ENCODE measurements at places on chromosomes 5 and 9.

DNA sequence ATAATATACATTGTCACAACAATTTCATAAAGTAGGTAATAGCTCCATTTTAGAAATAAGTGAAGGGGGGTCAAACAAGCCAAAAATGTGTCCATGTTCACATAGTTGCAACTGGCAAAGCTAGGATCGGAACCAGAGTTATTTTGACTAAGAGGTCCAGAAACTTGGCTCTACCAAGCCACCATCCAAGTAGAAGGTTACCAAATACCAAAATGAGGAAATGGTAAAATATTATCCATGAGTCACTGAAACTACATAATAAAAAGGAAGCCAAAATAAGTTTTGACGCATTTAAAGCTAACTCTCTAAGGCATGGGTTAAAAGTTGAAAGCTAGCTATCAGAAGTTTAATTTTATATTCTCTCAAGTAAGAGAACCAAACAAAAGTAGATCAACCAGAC lies 886.9 kb upstream of the DMAC1 start:
- DNase-seq, result no peak

DNA sequence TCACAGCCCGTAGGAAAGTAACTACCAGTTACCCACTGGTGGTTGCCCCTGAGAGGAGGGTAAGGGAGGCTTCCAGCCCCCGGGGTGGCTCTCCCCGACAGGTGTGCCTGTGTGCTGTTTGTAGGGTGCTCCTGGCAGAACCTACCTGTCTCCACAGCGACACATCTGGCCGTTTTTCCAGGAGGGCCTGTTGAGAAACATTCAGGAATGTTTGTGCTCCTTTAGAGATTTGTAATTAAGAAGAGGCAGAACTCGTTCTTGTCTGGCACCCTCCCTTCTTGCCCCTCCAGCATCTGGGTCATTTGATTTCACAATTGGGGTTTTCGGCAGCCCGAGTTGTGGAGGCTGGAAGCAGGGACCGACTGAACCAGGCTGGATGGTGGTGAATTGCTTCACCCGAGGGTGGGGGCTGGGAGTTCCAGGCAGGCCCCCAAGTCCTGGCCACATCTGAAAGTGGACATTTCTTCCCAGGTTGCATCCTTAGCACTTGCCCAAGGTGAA lies 74.2 kb downstream of the WWC1 start:
- DNase-seq, result no peak

- DNase-seq, result peak; percentile 63
Observed at GRCh38 chr9:5846501-5846921, 13.6 kb upstream of the ERMP1 start.

DNA sequence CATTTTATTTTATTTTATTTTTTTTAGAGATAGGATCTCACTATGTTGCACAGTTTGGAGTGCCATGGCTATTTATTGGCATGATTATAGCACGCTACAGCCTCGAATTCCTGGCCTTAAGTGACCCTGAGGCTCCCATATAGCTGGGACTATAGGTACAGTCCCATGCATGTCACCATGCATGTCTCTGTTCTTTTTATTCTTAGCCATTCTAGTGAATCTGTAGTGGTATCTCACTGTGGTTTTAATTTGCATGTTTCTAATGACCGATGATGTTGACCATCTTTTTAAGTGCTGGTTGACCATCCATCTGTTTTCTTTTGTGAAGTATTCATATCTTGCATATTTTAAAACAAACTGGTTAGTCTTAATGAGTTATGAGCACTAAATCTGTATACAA lies 76.1 kb downstream of the SLC44A1 start:
- DNase-seq, result no peak

GRCh38 chr9:35558185-35558584 lies 46.9 kb upstream of the TESK1 start:
- no peak for DNase-seq

- no peak for DNase-seq
Observed at GRCh38 chr9:68669218-68669617, 35.8 kb upstream of the PIP5K1B start.

DNA sequence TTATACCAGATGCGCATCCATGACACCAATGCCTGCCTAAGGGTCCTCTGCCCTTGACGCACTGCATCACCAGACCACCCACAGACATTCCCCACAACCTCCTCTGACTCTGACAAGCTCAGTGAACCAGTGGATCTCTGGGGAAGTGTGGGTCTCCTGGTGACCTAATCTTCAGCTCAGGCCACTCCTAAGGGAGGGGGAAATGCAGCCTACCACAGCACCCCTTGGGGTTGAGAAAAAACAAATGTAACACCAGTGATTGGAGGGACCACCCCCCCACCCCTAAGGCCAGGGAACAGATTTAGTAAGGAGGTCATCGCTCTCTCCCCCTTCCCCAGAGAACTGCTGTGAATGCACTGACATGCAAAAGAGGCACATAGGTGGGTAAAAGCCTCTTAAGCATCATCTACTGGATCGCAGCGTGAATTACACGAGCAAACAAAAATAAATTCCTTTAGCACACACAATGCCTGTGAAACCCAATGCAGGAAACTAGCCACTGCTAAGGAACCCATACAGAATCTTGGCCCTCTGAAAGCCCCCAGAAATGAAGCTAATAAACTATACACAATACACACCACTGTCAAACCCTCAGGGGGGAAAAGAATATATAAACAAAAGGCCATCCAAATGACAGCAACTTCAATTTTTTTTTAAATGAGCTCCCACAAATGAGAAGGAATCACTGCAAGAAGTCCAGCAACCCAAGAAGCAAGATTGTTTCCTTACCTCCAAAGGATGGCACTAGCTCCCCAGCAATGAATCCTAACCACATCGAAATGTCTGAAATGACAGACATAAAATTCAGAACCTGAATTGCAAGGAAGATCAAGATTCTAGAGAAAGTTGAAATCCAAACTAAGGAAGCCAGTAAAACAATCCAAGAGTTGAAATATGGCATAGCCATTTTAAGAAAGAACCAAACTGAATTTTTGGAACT lies 513.7 kb upstream of the PTGER4 start:
- peak; percentile 31 for DNase-seq

GRCh38 chr5:122175852-122176251 lies 46.5 kb downstream of the ZNF474 start:
- no peak for DNase-seq

GRCh38 chr5:137300411-137301240 lies 198.5 kb downstream of the SPOCK1 start:
- DNase-seq, result no peak

GRCh38 chr5:67495072-67495471 lies 298.5 kb upstream of the CD180 start:
- DNase-seq, result no peak

- DNase-seq, result no peak
Observed at GRCh38 chr5:92471861-92472260, 1088.7 kb upstream of the ARRDC3 start.
